Activated CD4-positive, alpha-beta T cell treated with anti-CD3 and anti-CD28 coated beads for 24 hours (primary cell): ENCODE measurements at places on chromosomes 12 and 14.

- DNase-seq = no peak
Observed at GRCh38 chr12:24360057-24360456, 410.6 kb upstream of the SOX5 start.

- no peak for DNase-seq
Observed at GRCh38 chr14:54483846-54484245, 4.9 kb downstream of the GMFB start.

DNA sequence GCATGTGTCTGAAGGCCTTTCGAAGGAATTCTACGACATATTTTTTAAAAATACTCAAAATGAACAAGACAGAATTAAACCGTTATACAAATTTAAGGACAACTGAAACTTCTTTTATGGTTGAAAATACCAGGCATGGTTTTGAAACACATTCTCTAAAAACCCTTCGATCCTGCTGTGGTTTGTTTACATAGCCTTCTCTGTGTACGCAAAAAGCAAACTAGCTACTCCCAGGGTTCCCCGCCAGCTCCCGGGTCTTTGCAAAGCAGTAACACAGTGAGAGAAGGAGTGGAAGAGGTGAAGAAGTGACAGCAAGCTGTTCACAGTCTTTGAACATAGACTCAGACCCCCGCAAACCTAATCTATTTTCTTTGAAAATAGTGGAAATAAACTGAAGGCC lies 2.2 kb upstream of the TC2N start:
- DNase-seq = no peak

DNA sequence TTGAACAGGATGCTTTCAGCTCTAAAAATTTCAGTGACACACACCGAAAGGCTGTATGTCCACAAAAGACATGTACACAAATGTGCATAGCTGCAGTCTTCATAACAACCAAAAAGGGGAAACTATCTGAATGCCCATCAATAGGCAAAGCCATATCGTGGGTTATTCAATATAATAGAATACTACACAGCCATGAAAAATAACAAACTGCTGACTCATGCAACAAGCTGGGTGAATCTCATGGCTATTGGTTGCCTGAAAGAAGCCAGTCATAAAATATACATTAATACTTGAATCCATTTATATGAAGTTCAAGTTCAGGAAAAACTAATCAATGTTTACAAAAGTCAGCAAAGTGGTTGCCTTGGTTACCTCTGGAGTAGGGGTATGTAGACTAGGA lies 58.4 kb upstream of the RIN3 start:
- DNase-seq = no peak

GRCh38 chr12:42299392-42300308 lies 26.2 kb downstream of the ZCRB1 start:
- peak; percentile 49 for DNase-seq

DNA sequence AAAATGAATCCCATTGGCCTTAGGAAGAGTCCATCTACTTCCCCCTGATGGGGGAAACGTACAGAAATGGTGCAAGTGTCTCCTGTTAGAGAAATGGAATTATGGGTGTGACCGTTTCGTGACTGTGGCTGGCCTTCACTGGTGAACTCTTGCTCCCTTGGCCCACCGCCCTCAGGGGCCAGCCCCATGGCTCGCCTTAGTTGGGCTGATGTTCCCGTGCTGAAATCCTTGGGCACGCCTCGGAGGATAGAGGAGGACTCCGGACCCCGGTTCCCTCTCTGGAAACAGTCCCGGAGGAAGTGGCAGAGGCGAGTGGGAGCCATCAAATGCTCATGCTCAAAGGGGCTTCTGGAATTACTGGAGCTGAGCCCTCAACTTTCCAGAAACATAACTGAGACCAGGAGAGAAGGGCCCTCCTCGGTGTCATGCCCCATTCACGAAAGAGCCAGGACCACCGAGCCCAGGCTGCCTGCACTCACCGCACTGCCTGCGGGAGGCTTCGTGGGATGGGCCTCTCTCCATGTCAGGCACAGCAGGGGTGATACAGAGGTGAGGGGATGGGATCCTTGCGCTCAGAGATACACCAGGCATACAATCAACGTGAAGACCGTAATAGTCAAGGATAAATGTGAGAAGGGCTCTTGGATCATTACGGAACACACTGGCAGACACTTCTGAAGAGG lies 10.1 kb upstream of the CACNA2D4 start:
- no peak for DNase-seq

DNA sequence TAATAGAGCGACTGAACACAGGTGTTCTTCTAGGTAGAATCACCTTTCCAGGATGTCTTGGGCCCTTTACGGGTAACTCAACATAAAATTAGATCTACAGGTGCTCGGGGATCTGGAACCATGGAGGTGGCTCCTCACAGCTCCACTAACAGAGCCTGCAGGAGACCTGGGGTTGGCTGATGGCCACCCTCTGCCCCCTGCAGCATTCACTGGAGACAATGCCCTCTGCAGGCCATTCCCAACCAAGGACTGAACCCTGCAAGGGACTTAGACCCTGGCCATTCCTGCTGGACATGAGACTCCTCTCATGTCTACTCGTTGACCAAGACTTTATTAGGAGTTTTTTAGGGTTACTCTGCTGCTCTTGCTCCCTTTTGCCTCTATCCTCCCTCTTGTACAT lies 58.5 kb upstream of the PPP4R3A start:
- no peak for DNase-seq

GRCh38 chr12:68368327-68368726 lies 36.2 kb upstream of the MDM1 start:
- no peak for DNase-seq

- DNase-seq = no peak
Observed at GRCh38 chr12:2264651-2265232, 212.0 kb downstream of the CACNA1C start.

GRCh38 chr12:10557766-10558165 lies 52.1 kb downstream of the EIF2S3B start:
- DNase-seq = no peak

DNA sequence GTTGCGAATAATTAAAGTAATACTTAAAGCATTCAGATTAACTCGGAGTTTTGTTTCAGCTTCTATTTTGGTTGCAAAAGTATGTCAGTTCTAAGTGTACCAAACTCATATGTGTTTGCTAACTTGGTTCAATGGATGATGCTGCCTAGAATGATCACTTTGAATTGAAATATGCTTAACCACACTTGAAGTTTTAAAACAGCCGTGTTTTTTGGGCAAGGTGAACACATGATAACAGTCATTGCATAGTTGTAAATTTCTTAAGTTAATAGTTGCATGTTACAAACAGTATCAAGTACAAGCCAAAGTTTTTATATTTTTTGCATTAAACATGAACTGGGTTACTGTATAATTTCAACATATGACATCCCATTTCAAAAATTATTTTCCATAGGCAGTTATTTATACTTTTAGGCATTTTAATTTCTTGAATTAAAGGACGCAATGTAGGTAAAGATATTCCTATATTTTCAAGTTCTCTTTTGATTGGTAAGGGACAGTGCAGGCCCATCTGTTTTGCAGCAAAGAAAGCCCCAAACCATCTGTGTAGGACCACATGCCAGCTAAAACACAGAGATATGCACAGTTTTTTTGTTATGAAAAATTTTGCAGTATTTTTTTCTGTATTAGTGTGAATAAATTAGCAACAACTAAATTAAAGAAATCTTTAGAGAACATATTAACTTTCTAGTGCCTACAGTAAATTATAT lies 575.5 kb downstream of the PRKD1 start:
- no peak for DNase-seq

DNA sequence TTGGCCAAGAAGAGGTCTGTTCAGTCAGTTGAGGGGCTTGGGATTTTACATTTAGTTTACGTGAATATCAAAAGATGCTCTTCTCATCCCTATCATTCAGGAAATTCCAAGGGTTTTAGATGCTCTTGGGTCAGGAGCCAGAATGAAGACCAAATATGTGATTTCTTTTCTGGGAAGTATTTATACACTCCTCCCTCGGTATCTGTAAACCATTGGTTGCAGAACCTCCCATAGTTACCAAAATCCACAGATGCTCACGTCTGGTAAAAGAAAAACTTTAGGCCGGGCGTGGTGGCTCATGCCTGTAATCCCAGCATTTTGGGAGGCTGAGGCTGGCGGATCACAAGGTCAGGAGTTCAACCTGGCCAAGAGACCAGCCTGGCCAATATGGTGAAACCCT lies 75.9 kb downstream of the TNFAIP2 start:
- DNase-seq = no peak

GRCh38 chr12:58583940-58584339 lies 336.4 kb downstream of the LRIG3 start:
- no peak for DNase-seq

DNA sequence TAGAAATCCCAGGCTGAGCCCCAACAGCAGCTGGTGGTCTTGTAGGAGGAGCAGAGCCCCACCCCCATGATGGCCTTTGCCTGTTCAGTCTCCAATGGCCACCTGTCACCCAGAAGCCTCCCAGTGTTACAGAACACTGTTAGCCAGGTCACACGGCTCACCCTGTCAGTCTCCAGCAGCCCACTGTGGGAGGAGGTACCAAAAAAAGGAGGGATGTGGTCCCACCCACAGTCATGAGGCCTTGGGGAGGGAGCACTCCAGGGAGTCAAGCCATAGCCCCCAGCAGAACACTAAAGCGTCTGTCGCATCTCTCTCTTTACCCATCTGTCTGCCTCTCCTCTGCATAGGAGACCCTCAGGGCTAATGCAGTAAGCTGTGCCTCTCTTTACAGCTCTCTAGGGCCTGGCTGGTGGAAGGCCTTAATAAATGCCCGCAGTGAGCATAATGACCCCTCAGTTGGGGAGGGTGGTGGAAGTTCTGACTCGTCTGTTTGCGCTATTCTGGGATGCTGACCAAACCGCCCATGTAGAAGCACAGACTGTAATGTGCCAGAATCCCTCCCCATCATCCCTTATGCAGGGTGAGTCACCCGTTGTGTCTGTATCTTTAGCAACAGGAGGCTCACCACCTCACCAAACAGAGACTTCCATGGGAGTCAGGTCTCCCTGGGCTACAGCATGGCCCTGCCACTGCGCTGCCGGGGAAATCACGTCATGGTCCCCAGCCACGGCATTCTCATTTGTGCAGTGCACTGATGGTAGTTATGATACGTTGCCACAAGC lies 14.6 kb downstream of the C14orf132 start:
- DNase-seq = no peak

DNA sequence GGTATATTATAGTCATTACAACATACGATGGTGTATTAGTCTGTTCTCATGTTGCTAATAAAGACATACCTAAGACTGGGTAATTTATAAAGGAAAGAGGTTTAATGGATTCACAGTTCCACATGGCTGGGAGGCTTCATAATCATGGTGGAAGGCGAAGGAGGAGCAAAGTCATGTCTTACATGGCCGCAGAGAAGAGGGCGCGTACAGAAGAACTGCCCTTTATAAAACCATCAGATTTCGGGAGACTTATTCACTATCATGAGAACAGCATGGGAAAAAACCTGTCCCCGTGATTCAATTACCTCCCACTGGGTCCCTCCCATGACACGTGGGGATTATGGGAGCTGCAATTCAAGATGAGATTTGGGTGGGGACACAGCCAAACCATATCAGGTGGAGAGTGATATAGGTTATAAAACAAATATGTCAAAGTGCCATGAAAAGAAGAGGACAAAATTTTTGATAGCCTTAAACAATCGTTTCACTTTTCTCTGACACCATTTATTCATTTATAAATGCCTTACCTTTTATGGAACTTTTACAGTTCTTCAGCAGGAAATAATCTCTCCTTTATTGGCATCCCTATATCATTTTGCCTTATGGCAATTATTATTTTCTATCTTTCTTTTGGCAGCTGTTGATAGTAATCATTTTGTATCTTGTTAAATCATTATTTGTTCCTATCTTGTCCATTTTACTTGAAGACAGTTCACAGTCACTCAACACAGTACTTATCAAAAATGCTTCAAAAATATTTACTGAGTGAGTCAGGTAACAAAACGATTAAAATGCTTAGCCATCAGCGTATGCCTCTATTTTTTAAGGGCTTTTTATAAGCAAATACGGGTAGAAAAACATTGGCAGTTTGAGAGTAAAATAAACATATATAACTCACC lies 196.0 kb downstream of the RAD51B start:
- DNase-seq = no peak

- no peak for DNase-seq
Observed at GRCh38 chr14:94103554-94104150, 6.9 kb upstream of the IFI27 start.

DNA sequence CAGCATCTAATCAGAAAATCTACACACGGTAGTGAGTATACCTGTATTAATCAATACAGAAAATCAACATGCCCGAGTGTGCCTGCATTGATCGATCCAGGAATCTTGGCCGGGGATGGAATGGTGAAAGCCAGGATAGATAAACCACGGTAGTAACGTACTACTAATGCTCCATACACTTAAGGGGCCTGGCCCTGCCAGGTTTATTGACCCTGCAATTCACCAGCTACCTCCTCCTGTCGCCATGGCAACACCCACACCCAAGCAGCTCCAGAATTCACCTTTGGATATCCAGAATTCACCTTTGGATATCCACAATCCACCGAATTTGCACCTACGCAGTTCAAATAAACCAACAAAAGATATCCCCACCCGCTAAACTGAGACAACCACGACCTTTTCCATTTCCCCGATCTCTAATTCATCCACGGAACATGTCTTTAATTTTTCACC lies 14.8 kb upstream of the CALM1 start:
- DNase-seq = no peak

- peak; percentile 15 for DNase-seq
Observed at GRCh38 chr12:112979041-112979680, 842 bp downstream of the OAS2 start.

- DNase-seq = no peak
Observed at GRCh38 chr12:98385641-98386040, 129.7 kb upstream of the TMPO start.

DNA sequence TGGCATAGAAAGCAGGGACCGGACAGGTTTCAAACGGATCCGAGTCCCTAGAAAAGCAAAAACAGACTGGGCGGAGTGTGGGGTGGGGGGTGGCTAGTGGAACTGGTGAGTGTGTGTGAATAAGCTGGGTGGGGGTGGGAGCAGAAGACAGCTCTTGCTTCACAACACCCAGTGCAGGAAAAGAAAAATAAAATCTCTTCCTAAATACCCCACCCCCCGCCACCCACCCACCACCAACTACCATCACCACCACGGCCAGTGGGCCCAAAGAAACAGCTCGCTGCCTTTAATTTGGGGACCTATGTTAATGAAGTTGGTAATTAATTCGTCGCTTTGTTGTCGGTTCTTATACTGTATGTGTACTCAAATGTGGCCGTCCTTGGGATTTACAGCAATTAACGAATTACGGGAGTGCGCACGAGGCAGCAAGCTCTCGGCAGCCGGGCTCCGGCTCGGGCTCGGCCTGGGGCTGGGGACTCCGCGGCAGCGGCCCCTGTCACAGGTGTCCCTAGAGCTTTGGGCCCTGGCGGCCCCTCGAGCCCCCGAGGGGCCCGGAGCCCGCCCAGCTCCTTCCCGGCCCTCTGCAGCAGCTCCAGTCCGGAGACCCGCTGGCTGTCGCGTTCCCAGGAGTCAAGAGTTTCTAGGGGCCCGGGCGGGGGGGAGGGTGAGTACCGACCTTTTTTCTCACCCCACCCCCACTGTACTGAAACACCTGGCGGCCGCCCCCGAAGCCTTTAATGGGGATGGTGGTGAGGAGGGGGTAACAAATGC lies 1.5 kb upstream of the OTX2 start:
- DNase-seq = no peak
